ENCODE measurements at places on chromosomes 3 and 15.

DNA sequence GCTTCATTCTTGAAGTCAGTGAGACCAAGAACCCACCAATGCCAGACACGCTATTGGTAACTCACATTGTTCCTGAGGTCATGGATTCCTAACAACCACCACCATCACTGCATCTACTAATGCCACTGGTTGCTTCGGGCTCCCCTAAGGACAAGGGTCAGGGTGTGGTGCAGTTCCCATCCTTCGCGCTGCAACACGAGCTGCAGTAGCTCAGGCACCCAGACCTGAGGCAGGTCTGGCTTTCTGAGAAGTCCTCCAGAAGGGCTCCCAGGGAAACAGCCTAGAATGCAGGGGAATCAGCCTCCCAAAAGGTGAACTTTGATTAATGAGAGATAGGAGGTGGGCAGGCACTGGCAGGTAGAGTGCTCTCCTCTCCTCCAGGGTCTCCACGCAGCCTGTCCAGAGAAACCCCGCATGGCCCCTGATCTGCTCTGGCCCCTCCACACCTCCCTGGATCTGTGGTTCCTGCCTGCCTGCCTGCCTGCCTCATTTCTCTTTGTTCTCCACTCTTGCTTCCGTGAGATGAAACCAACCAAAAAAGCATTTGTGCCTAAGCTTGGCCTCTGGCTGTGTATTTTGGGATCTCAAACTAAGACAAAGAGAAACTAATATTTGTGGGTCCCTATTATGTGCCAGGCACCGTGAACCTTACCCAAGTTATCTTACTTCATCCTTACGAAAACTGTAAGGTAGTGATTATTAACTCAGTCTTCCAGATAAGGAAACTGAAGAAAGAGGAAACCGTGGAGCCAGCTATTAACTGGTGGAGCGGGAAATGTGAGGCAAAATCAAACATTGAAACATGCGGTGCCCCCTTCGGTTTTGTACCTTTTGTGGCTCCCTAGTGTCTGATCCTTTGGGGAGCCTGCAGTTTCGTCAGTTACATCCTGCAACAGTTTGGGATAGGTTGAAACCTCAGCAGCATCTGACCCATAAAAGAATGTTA is 43.9 kb upstream of the USP3 start:
- DNase-seq, result no peak

- no peak for DNase-seq
Measured at GRCh38 chr3:94173673-94174434, 111.0 kb downstream of the NSUN3 start.

DNA sequence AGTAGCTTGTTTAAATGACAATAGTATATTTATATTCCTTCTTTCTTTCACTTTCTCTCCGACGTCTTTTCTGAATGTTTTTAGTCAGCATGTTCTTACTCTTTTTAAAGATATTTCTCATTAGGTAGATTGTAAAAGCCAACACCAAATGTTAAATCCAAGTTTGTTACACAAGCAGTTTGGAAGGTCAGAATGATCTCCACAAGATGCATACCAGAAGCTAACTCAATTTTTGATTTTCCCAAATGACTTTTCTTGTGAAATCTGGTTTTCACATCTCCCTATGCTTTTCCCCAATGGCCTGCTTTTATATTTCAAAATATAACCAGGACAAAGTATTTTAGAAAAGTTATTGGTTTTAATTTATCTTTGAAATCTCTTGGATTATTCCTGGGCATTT is 49.7 kb upstream of the TPRG1 start:
- DNase-seq, result no peak

DNA sequence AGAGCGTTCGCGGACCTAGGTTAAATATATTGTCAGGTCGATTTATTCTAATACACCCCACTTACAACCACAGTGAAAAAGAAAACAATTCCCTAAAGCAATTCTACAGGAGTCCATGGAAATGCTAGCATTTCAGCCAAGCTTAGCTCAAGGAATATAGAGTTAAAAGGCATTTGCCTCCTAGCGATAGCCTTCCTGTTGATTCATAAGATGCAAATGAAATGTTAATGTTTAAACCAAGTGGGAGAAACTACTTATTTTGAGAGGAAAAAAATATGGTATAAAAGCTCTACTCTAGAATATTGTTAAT is 1.7 kb upstream of the ALCAM start:
- no peak for DNase-seq

DNA sequence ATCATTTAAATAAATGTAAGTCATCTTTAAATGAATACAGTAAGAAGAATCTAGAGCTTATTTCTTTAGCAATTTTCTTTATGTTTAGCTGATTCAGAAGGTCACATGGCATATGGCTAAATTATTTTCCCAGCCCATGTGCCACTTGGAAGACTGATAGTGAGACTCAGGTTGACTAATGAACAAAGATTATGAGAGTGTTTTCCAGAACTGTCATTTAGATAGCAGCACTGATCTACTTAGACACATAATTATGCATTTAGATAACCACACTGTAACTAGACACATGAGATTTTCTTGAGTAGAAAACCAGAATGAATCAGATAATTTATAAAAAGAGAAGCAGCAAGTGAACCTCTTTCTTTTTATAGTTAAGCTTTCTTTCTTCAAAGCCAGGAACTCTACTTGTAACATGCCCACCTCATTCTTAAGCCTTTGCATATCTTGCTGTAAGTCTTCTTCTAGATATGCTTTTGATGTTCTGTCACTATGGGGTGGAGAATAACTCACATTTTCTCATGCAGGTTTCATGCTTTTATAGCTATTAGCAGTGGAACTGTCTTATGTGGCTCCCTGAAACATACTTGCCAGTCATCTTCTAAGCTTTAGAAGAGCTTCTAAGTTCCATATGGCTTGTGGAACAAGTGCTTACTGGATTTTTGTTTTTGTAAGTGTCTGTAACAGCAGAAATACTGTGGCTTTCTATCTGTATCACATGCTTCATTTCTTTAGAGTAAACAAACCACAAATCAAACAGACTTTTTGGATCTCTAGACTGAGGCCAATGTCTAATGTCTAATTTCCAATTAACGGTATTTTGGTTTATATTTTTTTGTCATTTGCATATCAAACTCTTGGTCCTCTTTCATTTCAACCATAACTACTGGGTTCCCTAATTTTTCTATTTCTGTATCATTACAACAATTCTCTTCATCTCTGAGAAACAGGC is 101.4 kb downstream of the LMLN start:
- no peak for DNase-seq

DNA sequence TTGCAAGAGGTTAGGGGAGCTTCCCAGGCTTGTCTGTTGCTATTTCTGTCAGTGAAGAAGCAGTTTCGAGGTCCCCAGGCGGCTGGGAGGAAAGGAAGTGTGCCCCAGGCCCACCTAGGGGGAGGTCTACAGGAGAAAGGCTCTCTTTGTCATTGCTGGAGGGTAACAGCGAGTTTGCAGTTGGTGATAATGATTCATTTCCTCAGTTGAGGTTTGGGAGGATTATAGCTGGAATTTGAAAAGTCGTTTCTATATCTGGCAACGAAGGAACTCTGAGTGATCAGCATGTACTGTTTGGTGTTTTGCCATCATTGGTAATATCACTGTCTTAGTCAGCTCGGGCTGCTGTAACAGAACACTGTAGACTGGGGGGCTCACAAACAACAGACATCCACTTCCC is 65.5 kb upstream of the UBE3A start:
- DNase-seq, result no peak

- no peak for DNase-seq
Measured at GRCh38 chr15:36398212-36398611, 181.2 kb upstream of the CDIN1 start.

DNA sequence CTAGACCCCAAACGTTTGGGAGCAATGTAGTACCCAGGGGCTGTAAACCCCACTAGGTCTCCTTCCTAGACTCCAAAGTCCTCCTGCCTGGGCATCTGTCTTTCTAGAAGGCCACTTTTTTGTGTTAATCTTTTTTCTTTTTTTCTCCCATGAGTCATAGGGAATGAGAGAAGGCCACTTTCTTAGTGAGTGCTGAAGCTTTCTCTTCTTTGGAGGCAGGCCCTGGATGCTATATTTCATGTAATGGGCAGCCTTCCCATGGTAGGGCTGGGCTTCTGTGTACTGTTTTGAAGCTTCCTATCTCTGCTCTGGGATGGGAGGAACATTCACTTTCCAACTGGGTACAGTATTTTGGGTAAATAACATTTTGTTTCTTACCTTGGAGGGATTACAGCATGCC is 15.2 kb upstream of the RTP2 start:
- DNase-seq, result no peak

DNA sequence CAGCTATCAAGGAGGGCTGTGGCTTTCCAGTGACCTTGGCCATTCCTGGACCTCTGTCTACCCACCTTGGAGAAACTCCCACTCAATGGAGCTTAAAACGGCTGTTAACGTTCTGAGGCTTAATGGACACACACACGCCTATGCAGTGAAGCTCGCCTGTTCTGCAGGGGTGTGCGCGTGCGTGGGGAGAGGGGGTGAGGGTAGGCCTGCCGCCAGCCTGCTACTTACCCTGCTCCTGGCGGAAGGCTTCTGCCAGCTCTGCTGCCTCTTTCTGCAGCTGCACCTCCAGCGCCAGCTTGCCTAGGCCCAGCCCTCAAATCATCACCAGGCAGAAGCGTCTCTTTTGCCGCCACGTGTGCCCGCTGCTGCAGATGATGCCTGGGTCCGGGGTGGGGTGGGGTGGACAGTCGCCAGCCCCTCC is 23.2 kb upstream of the PARL start:
- no peak for DNase-seq

DNA sequence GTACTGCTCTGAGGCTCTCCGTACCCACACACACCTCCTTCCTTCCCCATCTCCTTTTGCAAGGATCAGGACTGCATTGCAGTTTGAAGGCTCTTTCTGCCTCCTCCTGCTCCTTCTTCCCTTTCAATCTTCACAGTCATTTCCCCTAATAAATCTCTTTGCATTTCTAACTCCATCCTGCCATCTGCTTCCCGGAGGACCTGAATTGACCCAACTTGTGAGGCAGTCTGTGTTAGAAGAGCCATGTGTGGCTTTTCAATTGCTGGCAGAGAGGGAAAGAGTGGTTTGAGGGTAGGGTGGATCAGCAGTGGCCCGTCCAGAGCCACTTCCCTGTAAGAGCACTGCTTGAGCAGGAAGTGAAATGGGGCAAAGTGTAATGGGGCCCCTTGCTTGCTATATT is 35.8 kb downstream of the ANAPC13 start:
- no peak for DNase-seq

GRCh38 chr3:132164469-132165092 is 129.8 kb upstream of the CPNE4 start:
- no peak for DNase-seq

DNA sequence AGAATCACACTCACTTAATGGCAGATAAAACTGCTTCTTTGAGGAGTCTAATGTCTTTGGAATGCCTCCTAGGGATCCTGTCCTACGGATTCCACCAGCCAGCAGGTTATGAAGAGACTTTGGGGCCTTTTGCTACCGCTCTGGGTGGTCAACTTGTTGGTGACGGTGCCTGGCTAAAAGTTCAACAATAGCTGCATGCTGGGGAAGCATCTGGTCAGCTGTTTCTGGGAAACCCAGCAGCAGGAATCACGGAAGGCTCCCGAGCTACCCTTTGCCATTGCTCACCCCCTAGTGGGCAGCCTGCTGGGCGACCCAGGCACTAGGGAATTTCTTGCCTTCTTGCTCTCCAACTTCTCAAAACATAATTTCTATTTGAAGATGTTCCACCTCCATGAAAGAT is 263.3 kb downstream of the NEK10 start:
- DNase-seq, result no peak

DNA sequence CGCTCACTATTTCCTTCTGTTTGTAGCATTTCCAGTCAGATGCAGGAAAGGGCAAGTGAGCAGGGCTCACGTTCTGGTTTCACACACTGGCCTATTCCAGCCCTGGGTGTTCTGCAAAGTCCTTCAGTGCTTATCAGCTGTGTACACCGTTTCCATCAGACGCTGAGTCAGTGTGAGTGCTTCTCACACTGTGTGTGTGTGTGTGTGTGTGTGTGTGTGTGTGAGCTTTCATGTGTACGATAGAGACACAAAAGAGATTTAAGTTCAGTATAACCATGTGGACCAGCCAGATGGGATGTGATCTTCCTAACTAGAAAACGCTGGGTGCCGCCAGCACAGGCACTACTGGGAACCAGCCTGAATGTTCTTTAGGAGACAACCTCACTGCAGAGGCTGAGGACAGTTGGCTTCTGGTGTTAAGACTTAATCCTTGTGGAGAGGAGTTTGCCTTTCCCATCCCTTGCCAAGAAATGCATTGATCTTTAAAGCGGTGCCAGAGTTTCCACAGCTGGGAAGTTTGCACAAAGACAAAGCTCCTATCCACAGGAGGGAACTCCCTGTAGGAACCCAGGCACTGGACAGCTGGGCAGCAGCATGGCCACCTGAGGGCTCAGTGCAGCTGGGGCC is 3.9 kb upstream of the CHSY1 start:
- no peak for DNase-seq

GRCh38 chr15:97600190-97600589 is 360.3 kb upstream of the ARRDC4 start:
- DNase-seq, result no peak

GRCh38 chr3:186775999-186776398 is 7.4 kb upstream of the EIF4A2 start:
- no peak for DNase-seq

GRCh38 chr15:98799461-98800390 is 151.4 kb downstream of the IGF1R start:
- DNase-seq, result no peak

DNA sequence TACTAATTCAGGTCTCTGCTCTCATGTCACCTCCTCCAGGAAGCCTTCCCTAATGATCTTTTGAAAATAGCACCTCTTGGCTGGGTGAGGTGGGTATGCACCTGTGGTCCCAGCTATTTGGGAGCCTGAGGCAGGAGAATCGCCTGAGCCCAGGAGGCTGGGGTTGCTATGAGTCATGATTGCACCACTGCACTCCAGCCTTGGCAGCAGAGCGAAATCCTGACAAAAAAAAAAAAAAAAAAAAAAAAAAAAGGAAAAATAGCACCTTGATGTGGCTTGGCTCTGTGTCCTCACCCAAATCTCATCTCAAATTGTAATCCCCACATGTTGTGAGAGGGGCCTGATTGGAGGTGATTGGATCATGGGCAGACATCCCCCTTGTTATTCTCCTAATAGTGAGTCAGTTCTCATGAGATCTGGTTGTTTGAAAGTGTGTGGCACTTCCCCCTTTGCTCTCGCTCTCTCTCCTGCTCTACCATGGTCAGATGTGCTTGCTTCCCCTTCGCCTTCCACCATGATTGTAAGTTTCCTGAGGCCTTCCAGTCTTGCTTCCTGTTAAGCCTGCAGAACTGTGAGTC is 11.2 kb upstream of the RNU6-1 start:
- no peak for DNase-seq

All from stimulated activated CD8-positive, alpha-beta memory T cell treated with anti-CD3 and anti-CD28 coated beads, Interleukin-7, amount 100 ng/mL, for 1 hour (primary cell).